Epithelial cell of umbilical artery (primary cell): ENCODE measurements at places on chromosomes 5 and 9. TPM values are rescaled to one million over a fixed set of nuclear protein-coding genes. Genes with fewer than 3 reads are reported as not detected.

Gene SGCD
- total RNA-seq: under 0.01 TPM in 2 replicates

Gene SPACA9
- total RNA-seq: 1.6 and 2.0 TPM in 2 replicates

Gene TLX3
- total RNA-seq: not detected in 2 replicates

Gene PCDHA4
- 0.32 and 0.61 TPM in 2 replicates for total RNA-seq

Gene TAF11L5
- not detected in 2 replicates for total RNA-seq

Gene GRIN3A
- not detected in 2 replicates for total RNA-seq

Gene TPRN
- total RNA-seq: 4.6 and 5.5 TPM in 2 replicates

Gene FLT4
- 14.7 and 28.6 TPM in 2 replicates for total RNA-seq

Gene ZNF189
- 17.2 and 23.1 TPM in 2 replicates for total RNA-seq

Gene CCDC180
- total RNA-seq: 0.46 and 0.65 TPM in 2 replicates

Gene ALDH1B1
- total RNA-seq: 22.6 and 24.7 TPM in 2 replicates

Gene TRIM7
- 14.3 and 14.6 TPM in 2 replicates for total RNA-seq

Gene IFNB1
- total RNA-seq: 0.46 TPM in 1 of 2 replicates, not detected in the other

Gene AJM1
- total RNA-seq: 0.61 and 0.65 TPM in 2 replicates

Gene ASTN2
- total RNA-seq: 1.9 and 2.3 TPM in 2 replicates

Gene TAS2R1
- not detected in 2 replicates for total RNA-seq

Gene PPP2CA
- 79.9 and 161 TPM in 2 replicates for total RNA-seq

Gene CRHBP
- 0.15 TPM in 1 of 2 replicates, not detected in the other for total RNA-seq

Gene NRG2
- under 0.01 and 2.4 TPM in 2 replicates for total RNA-seq

Gene SHC3
- total RNA-seq: 1.4 and 1.9 TPM in 2 replicates

Gene FAM200C
- total RNA-seq: 2.6 and 6.5 TPM in 2 replicates

Gene GPBP1
- total RNA-seq: 53.6 and 93.0 TPM in 2 replicates

Gene SLC46A2
- total RNA-seq: not detected in 2 replicates

Gene TUSC1
- total RNA-seq: 18.8 and 19.2 TPM in 2 replicates

Gene NEURL1B
- total RNA-seq: 0.15 and 0.32 TPM in 2 replicates

Gene MAST4
- 24.0 and 27.0 TPM in 2 replicates for total RNA-seq

Gene BAAT
- total RNA-seq: not detected in 2 replicates

Gene DNAJC25
- 4.1 and 4.5 TPM in 2 replicates for total RNA-seq

Gene IL5
- not detected in 2 replicates for total RNA-seq

Gene PLPP7
- total RNA-seq: 0.32 and 0.46 TPM in 2 replicates

Gene INSL4
- not detected in 2 replicates for total RNA-seq

Gene SPEF2
- total RNA-seq: 0.97 and 2.0 TPM in 2 replicates

Gene C9orf153
- total RNA-seq: under 0.01 TPM in 1 of 2 replicates, not detected in the other

Gene KLHL3
- 5.5 and 9.1 TPM in 2 replicates for total RNA-seq

Gene NSG2
- not detected in 2 replicates for total RNA-seq

Gene DMGDH
- 0.30 and 0.32 TPM in 2 replicates for total RNA-seq

Gene POLR3G
- total RNA-seq: 13.6 and 20.1 TPM in 2 replicates

Gene ENHO
- not detected in 2 replicates for total RNA-seq

Gene COL15A1
- under 0.01 and 0.30 TPM in 2 replicates for total RNA-seq
